Fibroblast of lung (primary cell): ENCODE measurements at places on chromosomes 2 and 18. TPM values are rescaled to one million over a fixed set of nuclear protein-coding genes. Genes with fewer than 3 reads are reported as not detected.

NHEJ1 gene
- 20.3 and 22.1 TPM in 2 replicates for total RNA-seq

DNA sequence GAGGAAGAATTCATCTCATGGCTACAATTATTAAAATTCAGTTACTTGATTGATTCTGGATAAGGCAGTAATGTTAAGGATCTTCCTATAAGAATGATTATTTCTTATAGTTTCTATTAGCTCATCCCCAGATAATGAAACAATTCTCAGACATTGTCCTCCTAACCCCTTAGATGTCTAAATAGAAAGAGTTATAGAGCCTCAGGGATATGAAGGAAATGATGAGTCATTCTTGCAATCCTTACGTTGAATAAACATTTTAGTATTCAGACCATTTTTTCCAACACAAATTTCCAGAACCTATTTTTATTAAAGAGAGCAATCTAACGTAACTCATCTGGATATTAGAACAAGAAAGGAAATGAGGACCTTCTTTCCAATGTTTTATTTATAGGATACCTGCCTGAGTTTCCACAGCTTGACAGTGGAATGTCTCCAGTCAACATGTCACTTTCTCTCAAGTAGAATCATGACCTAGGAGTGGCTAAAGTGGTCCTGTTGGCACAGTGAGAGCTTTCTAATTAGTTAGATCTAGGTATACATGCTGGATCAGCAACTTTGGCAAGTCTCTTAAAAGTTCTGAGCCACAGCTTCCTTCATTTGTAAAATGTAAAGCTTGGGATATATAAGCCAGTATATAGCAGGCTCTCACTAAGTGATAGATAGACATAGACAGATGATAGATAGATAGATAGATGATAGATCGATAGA is 88.0 kb upstream of the RAB27B start:
- H3K4me3 ChIP-seq: no peak overlapping the region
- H3K4me1 ChIP-seq: peaks cover 10% of the 10 kb centered on the region
- peak; percentile 66 for DNase-seq
- H3K27ac ChIP-seq: no peak overlapping the region

DNA sequence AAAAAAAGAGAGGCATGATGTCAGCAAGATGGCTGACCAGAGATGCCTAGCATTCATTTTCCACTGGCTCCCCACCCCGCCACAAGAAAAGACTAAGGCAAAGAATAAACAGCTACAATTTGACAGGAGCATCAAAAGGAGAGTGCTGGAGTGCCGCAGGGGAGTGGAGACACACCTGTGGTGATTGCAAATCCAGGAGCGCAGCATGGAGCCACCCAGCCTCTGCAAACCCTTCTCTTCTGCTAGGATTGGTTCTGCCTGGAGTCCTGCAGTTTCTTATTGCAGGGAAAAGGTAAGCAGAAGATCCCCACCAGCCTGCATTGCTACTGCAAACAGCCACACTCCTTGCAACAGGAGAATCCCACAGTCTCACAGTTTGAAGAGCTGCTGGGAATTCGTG is 26.1 kb downstream of the BOLL start:
- no peaks in the 10 kb centered on the region for H3K36me3 ChIP-seq
- no peak overlapping the region for H3K4me3 ChIP-seq
- H3K4me1 ChIP-seq: no peaks in the 10 kb centered on the region
- H3K27me3 ChIP-seq: no peaks in the 10 kb centered on the region
- H3K27ac ChIP-seq: no peak overlapping the region

- no peaks in the 10 kb centered on the region for H3K4me1 ChIP-seq
- no peak overlapping the region for H3K27ac ChIP-seq
- H3K36me3 ChIP-seq: no peaks in the 10 kb centered on the region
- H3K4me3 ChIP-seq: no peak overlapping the region
- DNase-seq: no peak
- no peaks in the 10 kb centered on the region for H3K27me3 ChIP-seq
Observed at GRCh38 chr2:76323381-76323780, 612.7 kb upstream of the GCFC2 start.

ST8SIA5 gene
- under 0.01 TPM in 2 replicates for total RNA-seq

- no peaks in the 10 kb centered on the region for H3K27me3 ChIP-seq
- H3K27ac ChIP-seq: peak within 1 kb of the TSS; percentile 97
- H3K4me3 ChIP-seq: peak within 1 kb of the TSS; percentile 99
- DNase-seq: peak; percentile 83
- H3K4me1 ChIP-seq: peaks cover 11% of the 10 kb centered on the region
- peaks cover 14% of the 10 kb centered on the region for H3K36me3 ChIP-seq
Observed at GRCh38 chr2:102141970-102142828, at the start of gene IL1R1. Gene IL1R1, plus strand, starts transcription at chr2:102142746. Its CDS starts 14,979 bp downstream, at chr2:102157725.

CCDC178 gene
- total RNA-seq: under 0.01 and 0.17 TPM in 2 replicates

DUSP2 gene
- total RNA-seq: 0.33 and 1.0 TPM in 2 replicates

- H3K27ac ChIP-seq: no peak overlapping the region
- peaks cover 8% of the 10 kb centered on the region for H3K36me3 ChIP-seq
- H3K4me1 ChIP-seq: no peaks in the 10 kb centered on the region
- H3K27me3 ChIP-seq: no peaks in the 10 kb centered on the region
Observed at GRCh38 chr2:238069877-238070276, 9.1 kb downstream of the SCLY start.

GRCh38 chr2:161580426-161580825 is 43.8 kb upstream of the SLC4A10 start:
- H3K36me3 ChIP-seq: no peaks in the 10 kb centered on the region
- H3K27ac ChIP-seq: no peak overlapping the region
- no peak for DNase-seq
- no peaks in the 10 kb centered on the region for H3K4me1 ChIP-seq
- no peak overlapping the region for H3K4me3 ChIP-seq

DNA sequence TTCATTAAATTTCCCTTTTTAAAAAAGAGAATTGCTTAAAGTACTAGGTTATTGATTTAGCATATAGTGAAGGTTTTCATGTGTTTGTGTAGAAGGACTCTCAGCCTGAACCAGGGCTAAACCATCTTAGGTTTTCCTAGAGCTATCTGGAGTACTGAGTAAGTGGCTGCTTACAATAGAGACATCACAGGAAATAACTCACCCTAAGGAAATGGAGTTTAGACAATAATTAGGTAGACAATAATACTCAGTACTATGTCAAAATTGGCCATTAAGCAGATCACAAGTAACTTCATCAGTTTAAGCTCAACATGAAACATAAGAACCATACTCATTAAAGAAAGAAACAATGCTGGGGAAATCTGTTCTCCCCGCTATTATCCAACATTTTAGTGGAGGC is 240.0 kb downstream of the RND3 start:
- H3K4me1 ChIP-seq: no peaks in the 10 kb centered on the region
- no peak for DNase-seq
- H3K27me3 ChIP-seq: no peaks in the 10 kb centered on the region
- no peak overlapping the region for H3K27ac ChIP-seq
- H3K4me3 ChIP-seq: no peak overlapping the region
- H3K36me3 ChIP-seq: no peaks in the 10 kb centered on the region

- DNase-seq: no peak
- no peak overlapping the region for H3K4me3 ChIP-seq
- H3K27ac ChIP-seq: no peak overlapping the region
Observed at GRCh38 chr2:235505181-235505741, 11.4 kb downstream of the AGAP1 start.

DNA sequence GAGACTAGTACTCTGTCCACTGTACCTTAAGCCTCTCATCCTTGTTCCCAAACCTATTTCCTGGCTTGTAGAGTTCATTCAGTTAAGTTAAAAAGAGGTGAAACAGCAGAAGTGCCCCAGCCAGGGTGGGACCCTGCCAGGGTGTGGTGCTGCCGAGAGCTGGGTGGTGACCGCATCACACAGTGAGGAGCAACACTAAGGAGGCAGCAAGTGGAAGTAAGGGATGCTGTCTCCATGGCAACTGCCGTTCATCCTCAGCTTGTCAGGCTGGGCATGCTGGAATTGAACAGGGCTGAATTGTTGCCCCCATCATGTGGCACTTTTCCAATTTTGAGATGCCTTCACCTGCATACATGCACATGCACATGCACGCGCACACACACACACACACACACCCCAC is 77.0 kb downstream of the VSNL1 start:
- H3K27ac ChIP-seq: no peak overlapping the region
- H3K4me1 ChIP-seq: peaks cover 9% of the 10 kb centered on the region
- no peak overlapping the region for H3K4me3 ChIP-seq

- H3K27ac ChIP-seq: no peak overlapping the region
- H3K27me3 ChIP-seq: no peaks in the 10 kb centered on the region
- H3K36me3 ChIP-seq: peaks cover 2% of the 10 kb centered on the region
- H3K4me3 ChIP-seq: no peak overlapping the region
Observed at GRCh38 chr2:53861824-53862223, 2.1 kb upstream of the GPR75 start.

LIMS4 gene
- total RNA-seq: 0.26 and 1.8 TPM in 2 replicates

- no peaks in the 10 kb centered on the region for H3K36me3 ChIP-seq
- no peaks in the 10 kb centered on the region for H3K4me1 ChIP-seq
- H3K27ac ChIP-seq: no peak overlapping the region
- no peak overlapping the region for H3K4me3 ChIP-seq
Observed at GRCh38 chr18:37641573-37641972, 76.0 kb upstream of the CELF4 start.

GRCh38 chr2:239178484-239178883 is 222.3 kb downstream of the HDAC4 start:
- no peaks in the 10 kb centered on the region for H3K27me3 ChIP-seq
- H3K36me3 ChIP-seq: no peaks in the 10 kb centered on the region
- no peaks in the 10 kb centered on the region for H3K4me1 ChIP-seq
- no peak overlapping the region for H3K27ac ChIP-seq

TNFRSF11A gene
- 0.26 and 0.66 TPM in 2 replicates for total RNA-seq

LYG1 gene
- total RNA-seq: 0.26 and 0.50 TPM in 2 replicates

GRCh38 chr2:210994104-210994503 is 437.7 kb downstream of the CPS1 start:
- no peak overlapping the region for H3K4me3 ChIP-seq
- H3K27me3 ChIP-seq: no peaks in the 10 kb centered on the region
- H3K27ac ChIP-seq: no peak overlapping the region
- H3K4me1 ChIP-seq: no peaks in the 10 kb centered on the region

LYPD6 gene
- under 0.01 and 0.17 TPM in 2 replicates for total RNA-seq

DNA sequence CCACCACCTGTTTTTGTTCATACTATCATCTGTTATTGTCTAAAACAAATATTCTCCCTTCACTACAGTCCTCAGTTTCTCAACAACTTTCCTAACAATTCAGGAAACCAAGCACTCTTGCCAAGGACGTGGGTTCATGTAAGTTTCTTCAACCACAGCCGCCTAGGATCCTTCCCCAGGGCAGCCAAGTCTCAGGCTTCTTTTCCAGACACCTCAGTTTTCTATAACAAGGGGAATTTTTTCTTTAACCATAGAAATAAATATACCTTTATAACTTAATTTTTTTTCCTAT is 39.4 kb upstream of the AGPS start:
- H3K4me3 ChIP-seq: no peak overlapping the region
- H3K4me1 ChIP-seq: no peaks in the 10 kb centered on the region
- DNase-seq: peak; percentile 29
- H3K36me3 ChIP-seq: no peaks in the 10 kb centered on the region
- H3K27ac ChIP-seq: no peak overlapping the region

- H3K36me3 ChIP-seq: no peaks in the 10 kb centered on the region
- DNase-seq: peak; percentile 36
- no peak overlapping the region for H3K27ac ChIP-seq
- no peaks in the 10 kb centered on the region for H3K27me3 ChIP-seq
- no peak overlapping the region for H3K4me3 ChIP-seq
Observed at GRCh38 chr18:11052800-11053199, 96.6 kb downstream of the PIEZO2 start.

DNA sequence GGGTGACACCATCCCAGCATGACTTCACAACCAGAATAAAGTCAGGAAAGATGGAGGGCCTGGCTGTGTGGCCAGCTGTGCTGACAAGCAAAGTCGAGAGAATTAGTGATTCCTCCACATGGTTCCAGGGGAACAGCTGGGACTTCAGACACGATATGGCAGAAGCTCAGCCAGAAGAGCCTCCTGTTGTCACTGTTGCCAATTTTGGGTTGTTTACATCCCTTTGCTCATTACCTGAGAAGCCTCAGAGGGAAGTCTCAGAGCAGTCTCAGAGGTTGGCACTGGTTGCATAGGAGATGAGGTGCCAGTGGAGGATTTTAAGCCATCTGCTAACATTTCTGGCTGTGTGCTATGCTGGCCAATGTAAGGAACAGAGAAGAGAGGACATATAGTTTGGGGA is 16.0 kb downstream of the LINC00305 start:
- no peak overlapping the region for H3K4me3 ChIP-seq
- DNase-seq: no peak
- H3K36me3 ChIP-seq: no peaks in the 10 kb centered on the region
- H3K27me3 ChIP-seq: no peaks in the 10 kb centered on the region
- H3K27ac ChIP-seq: no peak overlapping the region
- H3K4me1 ChIP-seq: no peaks in the 10 kb centered on the region

ATP6V1C2 gene
- under 0.01 TPM in 2 replicates for total RNA-seq

RNF152 gene
- total RNA-seq: 15.2 and 24.4 TPM in 2 replicates

DLGAP1 gene
- total RNA-seq: 0.17 and 0.51 TPM in 2 replicates
